ENCODE measurements at places on chromosomes 3 and 15.

GRCh38 chr3:112132975-112133448 is at the start of gene GCSAM:
GCSAM (minus strand) TSS chr3:112133248; CDS start chr3:112133120, 128 bp downstream.
- peaks cover 73% of the 10 kb centered on the region for H3K4me1 ChIP-seq
- peak; percentile 54 for DNase-seq
- peak within 1 kb of the TSS; percentile 100 for H3K27ac ChIP-seq
- H3K27me3 ChIP-seq = no peaks in the 10 kb centered on the region
- H3K4me3 ChIP-seq = peak within 1 kb of the TSS; percentile 99
- peaks cover 8% of the 10 kb centered on the region for H3K36me3 ChIP-seq

DNA sequence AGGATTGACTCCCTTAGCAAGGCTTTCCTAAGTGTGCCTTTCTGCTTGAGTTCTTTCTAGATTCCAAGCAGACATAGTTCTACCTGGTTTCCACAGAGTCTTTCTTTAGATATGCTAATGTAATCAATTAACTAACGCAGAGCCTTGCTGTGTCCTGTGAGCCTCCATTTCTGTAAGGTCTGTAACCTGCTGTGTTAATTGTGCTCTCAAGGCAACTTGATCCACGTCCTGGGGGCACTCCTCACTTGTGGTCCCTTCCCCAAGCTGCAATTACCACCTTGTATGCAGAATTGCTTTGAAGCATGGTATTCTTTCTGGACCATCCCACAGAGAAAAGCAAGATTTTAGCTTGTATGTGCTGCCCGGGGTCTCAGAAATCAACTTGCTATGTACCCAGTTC is 29.5 kb upstream of the THSD4 start:
- no peak for DNase-seq
- H3K27me3 ChIP-seq = peaks cover 7% of the 10 kb centered on the region
- H3K36me3 ChIP-seq = peaks cover 2% of the 10 kb centered on the region
- no peak overlapping the region for H3K4me3 ChIP-seq

- no peaks in the 10 kb centered on the region for H3K27me3 ChIP-seq
- DNase-seq = no peak
- H3K36me3 ChIP-seq = no peaks in the 10 kb centered on the region
- peaks cover 55% of the 10 kb centered on the region for H3K4me1 ChIP-seq
- H3K4me3 ChIP-seq = peak overlapping the region; percentile 12
- H3K27ac ChIP-seq = peak overlapping the region; percentile 51
Observed at GRCh38 chr3:12952343-12953200, 111.2 kb upstream of the RPL32 start.

DNA sequence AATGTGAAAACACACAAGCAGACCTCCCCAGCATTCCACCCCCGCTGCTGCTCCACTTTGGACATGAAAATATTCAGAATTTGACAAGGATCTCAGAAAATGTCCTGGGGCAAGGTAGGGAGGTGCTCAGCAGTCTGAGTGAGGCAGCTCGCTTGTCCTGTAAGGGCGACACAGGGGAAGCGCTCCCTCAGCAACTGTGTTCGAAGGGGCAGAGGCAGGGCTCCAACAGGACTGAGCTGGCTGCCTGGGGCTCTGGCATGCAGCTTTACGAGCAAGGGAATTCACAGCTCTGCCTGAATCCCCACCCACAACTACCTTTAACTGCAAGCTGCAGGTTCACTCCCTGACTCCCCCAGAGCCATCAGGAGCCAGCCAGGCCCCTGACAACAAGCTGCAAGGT is 287.0 kb upstream of the LYSMD4 start:
- no peaks in the 10 kb centered on the region for H3K4me1 ChIP-seq
- no peak overlapping the region for H3K27ac ChIP-seq
- H3K36me3 ChIP-seq = peaks cover 5% of the 10 kb centered on the region
- no peaks in the 10 kb centered on the region for H3K27me3 ChIP-seq
- no peak overlapping the region for H3K4me3 ChIP-seq
- no peak for DNase-seq
